Motor neuron (in vitro differentiated cells): ENCODE measurements at places on chromosomes 5 and 9.

GRCh38 chr9:131119600-131119999 lies 5.8 kb upstream of the NUP214 start:
- no peak for ATAC-seq

- no peak for ATAC-seq
Observed at GRCh38 chr9:132673355-132673754, 3.1 kb downstream of the GTF3C4 start.

DNA sequence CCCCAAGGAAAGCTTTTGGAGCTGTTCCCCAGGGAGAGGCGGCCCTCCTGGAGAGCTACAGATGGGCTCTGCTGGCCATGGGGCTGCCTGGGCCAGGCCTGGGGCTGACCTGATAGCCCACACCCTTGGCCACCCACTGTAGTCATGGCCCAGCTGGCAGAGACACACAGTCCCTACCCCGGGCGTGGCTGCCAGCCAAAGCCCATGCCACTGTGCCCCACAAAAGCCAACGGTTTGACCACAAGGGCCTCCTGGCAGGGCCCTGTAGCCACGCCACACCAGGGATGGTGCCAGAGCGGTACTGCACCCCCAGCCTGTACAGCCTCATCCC lies 15.2 kb downstream of the NACC2 start:
- no peak for ATAC-seq

GRCh38 chr5:85998656-85999055 lies 619.1 kb upstream of the COX7C start:
- ATAC-seq = no peak

GRCh38 chr5:88666761-88667495 lies 216.1 kb downstream of the MEF2C start:
- peak; percentile 49 for ATAC-seq

DNA sequence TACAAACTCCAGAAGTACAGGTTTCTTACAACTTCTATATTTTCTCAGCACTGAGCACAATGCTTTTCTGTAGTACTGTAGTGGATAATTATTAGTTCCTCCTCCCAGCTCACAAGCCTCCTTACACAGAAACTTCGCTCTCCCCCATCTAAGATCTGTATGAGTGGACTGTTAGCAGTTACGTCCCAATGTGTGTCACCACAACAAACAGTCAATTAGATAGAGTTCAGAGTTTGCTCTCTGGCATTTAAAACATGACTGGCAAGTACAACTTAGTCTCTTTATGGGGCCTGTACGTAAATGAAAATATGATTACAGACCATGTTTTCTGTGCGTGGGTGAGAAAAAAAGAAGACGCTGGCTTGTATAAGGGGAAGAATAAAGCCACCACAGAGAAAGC lies 631.4 kb upstream of the DMAC1 start:
- ATAC-seq = no peak

DNA sequence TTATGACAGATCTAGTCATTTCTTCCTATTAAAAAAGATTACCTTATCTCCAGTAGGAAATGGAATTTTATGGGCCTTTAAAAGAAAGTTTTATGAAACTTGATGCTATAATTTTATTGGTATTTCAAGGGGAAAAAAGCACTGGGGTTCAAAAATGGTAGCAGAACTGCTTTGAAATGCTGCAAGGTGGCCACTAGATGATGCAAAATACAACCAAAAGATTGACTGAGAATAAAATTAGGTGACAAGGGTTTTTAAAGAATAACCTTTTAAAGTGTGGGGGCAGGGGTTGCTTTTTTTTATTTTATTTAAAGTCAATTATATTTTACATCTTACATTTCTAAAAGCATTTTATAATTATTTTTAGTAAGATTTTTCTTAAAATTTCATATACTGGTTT lies 61.7 kb downstream of the KLF9 start:
- no peak for ATAC-seq

- ATAC-seq = no peak
Observed at GRCh38 chr9:26870292-26870691, 22.3 kb downstream of the CAAP1 start.

GRCh38 chr5:10745133-10745532 lies 15.9 kb downstream of the DAP start:
- ATAC-seq = no peak

DNA sequence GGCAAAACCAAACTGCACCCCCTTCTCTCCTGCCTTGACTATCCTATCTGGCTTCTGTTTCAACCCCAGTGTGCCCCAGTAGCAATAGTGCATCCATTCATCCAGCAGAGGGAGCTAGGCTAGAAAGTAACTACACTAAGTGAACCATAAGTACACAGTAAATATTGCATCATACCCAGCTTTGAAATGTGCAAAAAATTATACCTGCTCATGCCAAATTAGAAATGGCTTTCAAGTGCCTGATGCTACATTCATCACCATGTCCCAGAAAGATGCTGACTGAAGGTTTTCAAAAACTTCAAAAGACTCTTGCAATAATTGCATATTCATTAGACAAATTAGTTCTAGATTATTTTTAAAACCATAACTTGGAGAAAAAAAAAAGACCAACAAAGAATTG lies 153.5 kb downstream of the PRELID2 start:
- ATAC-seq = peak; percentile 53

DNA sequence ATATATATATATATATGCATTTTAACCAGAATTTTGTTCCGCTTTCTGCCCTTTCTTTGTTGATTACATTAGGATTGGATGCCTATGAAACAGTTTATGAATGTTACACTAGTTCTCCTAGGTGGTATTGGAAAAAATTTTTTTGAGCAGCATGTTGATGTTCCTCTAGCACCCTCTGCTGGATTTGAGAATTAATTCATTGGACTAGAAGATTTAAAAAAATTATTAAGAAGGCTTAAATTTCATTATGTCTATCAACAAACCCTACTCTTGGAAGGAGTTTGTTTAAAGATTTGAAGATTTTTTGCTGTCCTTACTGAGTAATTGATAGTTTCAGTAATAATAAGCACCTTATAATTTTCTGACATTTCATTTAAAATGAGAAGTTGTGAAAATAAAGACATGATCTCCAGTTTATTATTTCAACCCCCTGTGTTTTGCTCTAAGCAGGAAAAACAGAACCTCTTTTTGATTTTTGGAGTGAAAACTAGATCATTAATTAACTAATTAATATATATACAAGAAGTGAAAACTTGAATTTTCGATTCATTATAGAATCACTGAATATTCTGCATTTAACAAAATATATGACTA lies 89.6 kb downstream of the CCDC171 start:
- ATAC-seq = no peak

DNA sequence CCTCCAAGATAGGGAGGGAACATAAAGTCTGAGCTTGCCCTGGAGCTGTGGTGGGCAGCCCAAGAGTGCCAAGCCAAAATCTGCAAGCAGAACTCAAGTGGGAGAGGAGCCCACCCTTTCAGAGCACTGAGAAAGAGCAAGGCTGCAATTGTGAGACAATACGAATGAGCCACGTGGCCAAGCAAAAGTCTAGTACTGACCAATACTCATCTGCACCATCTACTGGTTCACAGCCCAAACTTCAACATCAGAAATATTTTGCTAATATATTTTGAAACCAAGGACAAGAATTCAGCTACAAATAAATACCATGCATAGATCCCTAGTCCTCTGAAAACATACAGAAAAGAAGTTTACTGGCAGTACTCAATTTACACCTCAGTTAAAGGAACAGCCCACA lies 696.2 kb upstream of the COX7C start:
- no peak for ATAC-seq

DNA sequence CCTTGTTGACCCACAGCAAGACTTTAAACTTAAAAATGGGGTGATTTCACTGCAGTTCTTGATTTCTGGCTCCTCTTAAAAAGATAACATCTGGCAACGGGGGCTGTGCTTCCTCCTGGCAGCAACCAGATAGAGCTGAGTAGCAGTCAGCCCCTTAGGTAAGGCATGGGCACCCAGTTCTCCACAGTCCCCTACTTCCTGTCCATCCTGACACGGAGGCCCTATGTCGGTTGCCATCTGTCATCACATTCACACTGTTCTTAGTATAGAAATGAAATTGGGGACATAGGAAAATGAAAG lies 11.7 kb downstream of the CD74 start:
- no peak for ATAC-seq

- ATAC-seq = no peak
Observed at GRCh38 chr5:167702014-167702413, 589.4 kb upstream of the WWC1 start.

GRCh38 chr5:172093965-172094364 lies 87.5 kb upstream of the FBXW11 start:
- ATAC-seq = no peak

- no peak for ATAC-seq
Observed at GRCh38 chr9:93649610-93650261, 73.4 kb downstream of the PHF2 start.

GRCh38 chr5:54295651-54296276 lies 14.6 kb downstream of the ARL15 start:
- ATAC-seq = no peak
